Stimulated activated CD8-positive, alpha-beta memory T cell treated with anti-CD3 and anti-CD28 coated beads, Interleukin-4, amount 100 ng/mL, for 1 hour (primary cell): ENCODE measurements at places on chromosomes 16 and 17.
A peak's percentile ranks its signal among the peaks of the same experiment; 100 is the strongest.

- no peak for DNase-seq
Observed at GRCh38 chr16:86964796-86965241, 352.4 kb downstream of the C16orf95 start.

- no peak for DNase-seq
Observed at GRCh38 chr16:5354645-5355044, 257.1 kb upstream of the EEF2KMT start.

- no peak for DNase-seq
Observed at GRCh38 chr17:63001689-63002394, 35.8 kb downstream of the TANC2 start.

DNA sequence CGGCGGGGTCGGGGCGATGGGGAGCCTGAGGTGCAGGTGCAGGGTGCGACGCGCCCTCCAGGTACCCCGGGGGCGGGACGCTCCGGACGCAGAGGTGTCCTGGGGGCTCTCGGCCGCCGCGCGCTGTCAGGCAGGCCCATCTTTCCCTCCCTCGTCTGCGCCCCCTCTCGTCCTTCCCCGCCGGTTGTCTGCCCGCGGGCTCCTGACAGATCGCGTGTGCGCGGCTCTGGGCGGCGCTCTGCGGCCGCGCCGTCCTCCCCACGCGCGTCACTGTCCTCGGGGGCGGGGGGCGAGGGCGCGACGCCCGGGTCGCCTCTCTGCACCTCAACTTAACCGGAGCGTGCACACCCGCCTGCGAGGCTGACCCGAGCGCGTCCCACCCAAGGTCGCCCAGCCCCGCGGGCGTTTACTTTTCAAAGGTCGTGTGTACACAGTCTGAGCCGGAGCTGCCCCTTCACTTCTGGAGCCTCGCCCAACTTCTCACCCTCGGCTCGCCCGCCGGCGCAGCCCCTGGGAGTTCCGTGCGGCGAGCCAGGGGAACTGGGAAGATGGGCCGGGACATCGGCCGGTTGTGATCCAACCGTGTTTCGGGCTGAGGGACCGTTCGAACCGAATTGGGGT is 512 bp downstream of the AKAP1 start:
- DNase-seq, result peak; percentile 12

DNA sequence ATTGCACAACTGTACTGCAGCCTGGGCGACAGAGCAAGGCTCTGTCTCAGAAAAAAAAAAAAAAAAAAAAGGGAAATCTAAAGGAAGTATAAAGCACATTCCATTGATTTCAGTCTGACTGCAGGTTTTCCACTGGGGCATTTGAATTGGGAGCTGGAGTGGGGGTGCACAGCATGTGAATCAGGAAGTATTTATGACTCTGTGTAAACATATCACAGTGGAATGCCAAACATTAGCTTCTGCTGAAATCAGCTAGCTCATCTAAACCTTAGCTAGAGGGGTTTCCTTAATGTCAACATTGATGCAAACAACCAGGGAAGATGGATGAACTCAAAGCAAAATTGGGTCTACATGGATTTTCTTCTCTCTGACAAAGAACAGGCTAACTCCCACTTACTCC is 641.0 kb upstream of the EEF2KMT start:
- no peak for DNase-seq

GRCh38 chr16:51312363-51313150 is 161.5 kb upstream of the SALL1 start:
- no peak for DNase-seq

- DNase-seq, result no peak
Observed at GRCh38 chr16:73289232-73289631, 241.3 kb upstream of the ZFHX3 start.

GRCh38 chr16:70692130-70692872 is 6.4 kb upstream of the MTSS2 start:
- no peak for DNase-seq

DNA sequence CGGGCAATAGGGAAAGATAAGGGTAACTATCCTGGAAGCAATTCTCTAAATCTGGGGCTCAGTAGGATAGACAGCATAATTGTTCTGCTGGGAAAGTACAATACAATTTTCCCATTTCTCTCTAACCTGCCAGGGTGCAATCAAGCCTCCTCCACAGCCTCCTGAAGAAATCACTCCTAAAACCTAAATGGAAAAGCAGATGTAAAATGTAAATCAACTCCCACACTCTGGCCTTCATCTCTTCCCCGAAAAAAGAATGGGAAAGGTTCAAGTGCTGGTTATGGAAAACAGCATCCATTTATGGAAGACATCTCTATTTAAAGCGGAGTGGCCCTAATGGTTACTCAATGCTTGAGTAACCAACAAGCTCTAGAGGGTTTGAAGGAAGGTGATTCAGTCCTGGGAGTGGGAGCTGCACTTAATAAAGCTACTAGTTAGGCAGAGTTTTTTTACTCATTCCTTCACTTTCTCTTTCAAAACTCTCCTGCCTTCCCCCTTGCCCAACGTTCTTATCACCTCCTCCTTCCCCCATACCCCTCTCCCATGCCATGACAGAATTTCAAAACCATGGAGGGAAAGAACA is 5.1 kb downstream of the MMD start:
- DNase-seq, result no peak

DNA sequence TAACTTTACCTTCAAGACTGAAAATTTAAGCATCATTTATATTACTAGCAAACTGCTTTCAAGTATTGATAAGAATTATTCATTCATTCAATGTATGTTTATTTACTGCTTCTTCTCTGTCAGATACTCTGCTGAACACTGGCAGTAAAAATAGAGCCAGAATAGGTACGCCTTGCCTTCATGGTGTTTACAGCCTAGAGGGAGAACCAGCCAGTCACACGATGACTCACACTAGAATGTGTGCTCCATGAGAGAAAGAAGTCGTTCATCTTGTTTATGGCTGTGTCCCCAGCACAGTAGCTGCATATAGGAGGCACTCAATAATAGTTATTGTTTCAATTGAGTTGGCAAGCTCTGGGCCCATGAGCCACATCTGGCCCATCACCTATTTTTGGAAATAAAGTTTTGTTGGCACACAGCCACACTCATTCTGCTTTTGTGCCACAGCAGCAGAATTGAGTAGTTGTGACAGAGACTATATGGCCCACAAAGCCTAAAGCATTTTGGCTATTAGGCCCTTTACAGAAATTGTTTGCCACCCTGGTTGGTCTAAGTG is 84.2 kb downstream of the TMC6 start:
- DNase-seq, result no peak

DNA sequence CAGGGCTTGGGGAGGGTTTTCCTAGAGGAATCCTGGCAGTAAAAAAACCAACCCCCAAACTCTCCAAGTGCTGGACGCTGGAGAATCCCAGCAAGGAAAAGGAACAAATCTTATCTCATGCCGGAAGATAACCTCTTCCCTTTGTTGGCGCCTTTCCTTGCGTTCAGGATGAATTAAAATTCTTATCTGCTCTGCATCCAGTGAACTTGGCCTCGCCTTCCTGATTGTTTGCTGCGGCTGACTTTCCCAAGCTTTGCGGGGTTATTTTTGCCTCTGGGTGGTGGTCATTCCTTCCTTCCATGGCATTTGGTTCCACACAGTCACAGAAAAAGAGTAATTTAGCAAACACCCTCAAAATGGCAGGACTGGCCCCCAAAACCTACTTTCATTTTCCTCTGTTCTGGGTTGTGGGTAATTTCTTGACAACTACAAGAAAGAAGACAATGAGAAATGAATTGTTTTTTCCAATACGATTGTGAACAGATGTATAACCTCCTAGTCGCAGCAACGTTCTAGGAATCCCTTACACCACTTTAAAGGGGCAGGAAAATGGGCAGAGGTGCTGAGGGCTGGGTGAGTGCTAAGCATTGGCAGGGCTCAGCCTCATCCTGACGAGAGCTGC is 77.8 kb downstream of the MRC2 start:
- no peak for DNase-seq

DNA sequence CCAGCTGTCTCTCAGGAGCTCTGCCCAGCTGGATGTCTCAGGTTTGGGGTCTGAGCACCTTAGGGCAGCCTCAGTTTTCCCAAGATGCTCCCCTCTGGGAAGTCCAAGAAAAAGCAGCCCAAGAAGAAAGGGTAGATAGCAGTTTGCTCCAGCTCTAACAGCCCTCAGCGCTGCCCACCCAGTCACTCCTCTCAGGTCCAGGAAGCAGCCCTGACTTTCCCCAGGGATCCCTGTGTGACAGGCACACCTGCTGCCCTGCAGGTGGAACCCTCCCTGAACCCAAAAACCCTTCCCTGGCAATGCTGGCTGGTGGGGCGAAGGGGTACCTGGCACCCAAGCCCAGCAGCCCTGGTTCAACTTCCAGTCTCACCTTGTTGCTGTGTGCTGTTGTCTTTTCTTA is 48.1 kb downstream of the BEAN1 start:
- DNase-seq, result no peak

DNA sequence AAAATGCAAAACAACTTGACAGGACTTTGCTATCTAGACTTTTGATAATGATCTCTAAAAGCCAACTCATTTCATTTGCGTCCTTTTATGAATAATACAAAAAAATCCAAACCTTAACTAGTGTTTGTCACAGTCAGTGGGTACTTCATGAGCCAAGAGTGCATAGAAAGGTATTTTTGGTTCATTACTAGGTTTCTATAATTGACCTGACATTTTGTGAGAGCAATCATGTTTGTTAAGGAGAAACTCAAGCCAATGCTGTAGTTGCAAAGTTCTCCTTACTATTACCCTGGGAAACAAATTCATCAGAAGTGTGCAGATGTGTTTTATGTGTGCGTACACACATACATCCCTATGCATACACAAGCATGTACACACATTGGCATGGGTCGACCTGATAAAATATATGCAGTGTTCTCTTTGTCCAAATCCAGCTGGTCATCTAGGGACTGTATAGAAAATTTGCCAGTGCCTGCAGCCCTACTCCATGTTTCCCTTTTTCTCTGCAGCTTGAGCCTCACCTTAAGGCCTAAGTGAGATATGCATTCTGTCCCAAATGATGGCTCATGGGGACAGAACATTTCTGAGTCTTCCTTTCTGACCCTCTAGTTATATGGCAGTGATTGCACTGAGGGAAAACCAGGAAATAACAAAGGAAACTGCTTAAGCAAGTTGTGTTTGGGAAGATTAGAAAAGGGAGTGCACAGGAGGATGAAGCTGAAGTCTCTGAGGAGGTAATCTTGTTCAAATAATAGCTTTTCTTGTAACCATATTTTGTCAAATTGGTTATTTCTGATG is 128.1 kb downstream of the CDH13 start:
- DNase-seq, result no peak

DNA sequence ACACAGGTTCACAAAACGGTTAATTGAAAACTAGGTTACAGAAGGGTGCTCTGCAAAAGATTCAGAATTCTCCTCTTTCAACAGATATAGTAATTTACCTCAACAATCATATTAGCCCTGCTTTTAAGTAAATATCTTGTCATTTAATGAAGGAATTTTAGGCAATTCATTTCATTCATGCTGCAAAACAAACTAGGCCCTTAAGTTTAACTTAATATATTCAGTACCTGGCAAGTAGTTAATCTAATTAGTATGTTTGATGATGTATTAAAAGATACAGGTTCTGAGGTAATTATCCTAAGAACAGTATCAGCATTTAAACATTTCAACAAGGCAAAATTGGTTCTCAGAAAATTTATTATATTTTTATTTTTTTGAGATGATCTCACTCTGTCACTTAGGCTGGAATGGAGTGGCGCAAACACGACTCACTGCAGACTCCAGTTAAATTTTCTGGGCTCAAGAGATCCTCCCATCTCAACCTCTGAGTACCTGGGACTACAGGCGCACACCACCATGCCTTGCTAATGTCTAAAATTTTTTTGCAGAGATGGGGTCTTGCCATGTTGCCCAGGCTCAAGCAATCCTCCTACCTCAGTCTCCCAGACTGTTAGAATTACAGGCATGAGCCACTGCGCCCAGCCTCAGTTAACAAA is 44.9 kb downstream of the SMURF2 start:
- DNase-seq, result no peak

DNA sequence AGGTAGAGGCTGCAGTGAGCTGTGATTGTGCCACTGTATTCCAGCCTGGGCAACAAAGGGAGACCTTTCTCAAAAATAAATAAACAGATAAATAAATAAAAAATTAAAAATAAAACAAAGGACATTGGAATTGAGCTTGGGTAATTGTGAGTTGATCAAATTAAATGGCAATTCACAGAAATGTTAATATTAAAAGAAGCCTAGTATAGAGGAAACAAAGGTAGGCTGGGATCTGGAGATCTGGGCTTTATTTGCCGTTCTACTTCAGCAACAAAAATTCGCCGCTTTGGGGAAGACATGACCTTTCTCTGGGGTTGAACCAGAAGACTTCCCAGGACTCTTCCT is 332 bp upstream of the VPS25 start:
- DNase-seq, result no peak

DNA sequence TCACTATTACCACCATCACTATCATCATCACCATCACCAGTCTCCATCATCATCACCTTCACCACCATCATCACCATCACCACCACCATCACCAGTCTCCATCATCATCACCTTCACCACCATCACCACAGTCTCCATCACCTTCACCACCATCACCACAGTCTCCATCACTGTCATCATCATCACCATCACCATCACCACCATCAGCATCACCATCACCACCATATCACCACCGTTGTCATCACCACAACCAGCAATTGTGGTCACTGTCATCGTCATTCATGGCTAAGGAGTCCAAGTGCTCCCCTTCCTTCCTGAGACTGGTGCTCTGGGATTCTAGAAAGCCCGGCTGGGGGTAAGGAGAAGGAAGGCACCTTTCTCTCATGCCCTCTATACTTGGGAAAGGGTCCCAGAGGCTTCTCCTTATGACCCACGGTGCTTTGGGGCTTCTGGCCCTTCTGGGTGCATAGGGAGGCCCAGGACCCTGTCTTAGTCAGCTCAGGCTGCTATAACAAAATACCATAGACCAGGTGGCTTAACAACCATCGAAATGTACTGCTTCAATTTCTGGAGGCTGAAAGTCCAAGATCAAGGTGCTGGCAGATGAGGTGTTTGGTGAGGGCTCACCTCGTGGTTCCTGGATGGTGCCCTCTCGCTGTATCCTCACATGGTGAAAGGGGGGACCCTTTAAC is 93.4 kb upstream of the GSE1 start:
- DNase-seq, result no peak

GRCh38 chr16:57233944-57234706 is 10.9 kb upstream of the ARL2BP start:
- DNase-seq, result no peak

DNA sequence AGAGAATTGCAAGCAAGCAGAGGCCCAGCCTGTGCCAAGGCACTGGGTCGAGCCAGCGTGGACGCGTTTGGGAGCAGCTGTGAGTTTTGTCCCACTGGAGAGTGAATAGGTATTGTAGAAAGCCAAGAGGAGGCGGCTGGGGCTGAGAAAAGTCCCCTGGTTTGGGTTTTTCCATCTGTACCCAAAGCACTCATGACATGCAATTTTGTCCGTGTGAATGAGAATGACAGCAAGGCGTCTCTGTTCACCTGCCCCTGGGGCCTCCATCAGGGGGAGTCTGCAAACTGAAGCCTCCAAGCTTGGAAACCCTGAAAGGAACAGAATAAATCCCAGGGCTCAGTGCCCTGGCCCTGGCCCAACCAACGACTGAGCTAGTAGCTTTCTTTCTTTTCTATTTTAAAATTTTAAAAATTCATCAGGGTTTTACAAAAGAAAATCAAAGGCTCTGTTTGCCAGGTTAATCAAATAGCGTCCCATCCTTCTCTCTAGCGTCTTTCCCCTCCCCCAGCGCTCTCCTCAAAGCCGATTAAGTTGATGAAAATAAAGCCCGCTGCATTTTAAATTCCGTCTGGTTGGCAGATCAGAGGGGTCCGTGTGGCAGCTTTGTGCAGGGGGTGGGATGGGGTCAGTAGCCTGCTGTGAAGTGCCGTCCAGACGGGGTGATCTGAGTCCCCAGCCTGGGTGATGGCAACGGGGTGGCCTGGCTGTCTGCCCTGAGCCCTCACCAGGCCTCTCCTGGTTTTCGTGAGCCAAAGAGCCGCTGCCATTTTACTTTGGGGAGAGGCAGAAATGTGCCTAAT is 171.0 kb downstream of the KATNIP start:
- DNase-seq, result no peak

GRCh38 chr16:67910158-67910557 is 17.1 kb downstream of the PSKH1 start:
- DNase-seq, result no peak
